ENCODE measurements at places on chromosomes 12 and 14.

- DNase-seq: no peak
Observed at GRCh38 chr14:52888839-52889838, 61.7 kb downstream of the FERMT2 start.

- no peak for DNase-seq
Observed at GRCh38 chr14:78593949-78594348, 423.8 kb downstream of the NRXN3 start.

DNA sequence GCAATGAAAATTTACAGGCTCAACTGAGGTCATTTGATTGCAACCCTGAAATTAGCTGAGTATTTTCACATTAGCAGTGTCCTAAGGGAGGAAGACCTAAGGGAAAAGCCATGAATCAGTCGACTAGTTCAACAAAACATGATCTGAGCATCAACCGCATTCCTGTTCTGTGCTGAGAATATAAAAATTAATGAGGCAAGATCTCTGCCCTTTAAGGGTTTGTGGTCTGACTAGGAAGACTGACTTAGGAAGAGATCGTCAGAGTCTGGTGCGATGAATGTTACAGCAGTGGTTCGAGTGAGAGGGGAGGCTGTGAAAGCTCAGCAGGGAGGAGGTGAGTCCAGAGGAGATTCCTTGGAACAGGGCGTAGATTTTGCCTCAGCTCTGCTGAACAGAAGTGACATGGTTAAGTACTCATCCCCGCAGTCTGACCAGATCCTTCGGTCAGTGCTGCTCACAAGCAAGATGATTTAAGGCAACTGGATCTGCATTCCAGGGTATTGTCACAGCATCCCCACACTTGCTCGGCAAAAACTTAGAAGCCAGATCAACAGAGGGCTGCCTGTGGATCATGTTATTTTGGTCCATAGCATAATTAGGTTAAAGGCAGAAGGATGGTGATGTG is 49.6 kb downstream of the BMAL2 start:
- no peak for DNase-seq

GRCh38 chr12:26853303-26854030 is 20.5 kb upstream of the ITPR2 start:
- DNase-seq: peak; percentile 78

DNA sequence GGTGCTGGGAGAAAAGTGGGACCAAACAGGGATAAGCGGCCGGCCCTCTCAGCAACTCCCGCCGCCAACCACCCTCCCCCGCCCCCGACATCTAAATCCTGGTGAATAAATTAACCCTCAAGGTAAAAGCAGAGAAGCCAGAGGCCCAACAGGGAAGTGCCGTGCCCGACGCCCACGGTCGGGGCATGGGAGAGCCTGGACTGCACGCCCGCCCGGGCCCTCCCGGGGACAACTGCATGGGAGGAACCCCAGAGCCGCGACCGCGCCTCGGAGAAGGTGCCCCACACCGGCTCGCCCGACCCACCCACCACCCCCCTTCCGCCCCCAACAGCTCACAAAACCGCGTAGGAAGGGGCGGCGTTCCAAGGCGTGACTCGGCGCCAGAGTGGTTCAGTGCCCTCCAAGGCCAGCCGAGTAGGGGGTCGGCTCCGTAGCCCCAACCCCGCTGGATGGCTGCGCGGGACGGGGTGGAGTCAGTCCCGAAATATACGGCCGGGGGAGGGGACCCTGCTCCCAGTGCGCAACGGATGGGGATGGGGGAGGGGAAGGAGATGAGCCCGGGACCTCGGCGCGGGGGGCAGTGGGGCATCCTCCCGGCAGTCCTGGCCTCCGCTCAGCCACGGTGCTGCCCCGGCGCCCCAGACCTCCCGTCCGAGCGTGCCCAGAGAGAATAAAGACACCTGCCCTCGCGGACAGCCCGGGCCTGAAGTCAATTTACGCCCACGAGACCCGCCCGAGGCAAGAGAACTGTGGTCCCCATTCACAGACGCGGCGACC is 732 bp downstream of the SLC25A29 start:
- DNase-seq: no peak

DNA sequence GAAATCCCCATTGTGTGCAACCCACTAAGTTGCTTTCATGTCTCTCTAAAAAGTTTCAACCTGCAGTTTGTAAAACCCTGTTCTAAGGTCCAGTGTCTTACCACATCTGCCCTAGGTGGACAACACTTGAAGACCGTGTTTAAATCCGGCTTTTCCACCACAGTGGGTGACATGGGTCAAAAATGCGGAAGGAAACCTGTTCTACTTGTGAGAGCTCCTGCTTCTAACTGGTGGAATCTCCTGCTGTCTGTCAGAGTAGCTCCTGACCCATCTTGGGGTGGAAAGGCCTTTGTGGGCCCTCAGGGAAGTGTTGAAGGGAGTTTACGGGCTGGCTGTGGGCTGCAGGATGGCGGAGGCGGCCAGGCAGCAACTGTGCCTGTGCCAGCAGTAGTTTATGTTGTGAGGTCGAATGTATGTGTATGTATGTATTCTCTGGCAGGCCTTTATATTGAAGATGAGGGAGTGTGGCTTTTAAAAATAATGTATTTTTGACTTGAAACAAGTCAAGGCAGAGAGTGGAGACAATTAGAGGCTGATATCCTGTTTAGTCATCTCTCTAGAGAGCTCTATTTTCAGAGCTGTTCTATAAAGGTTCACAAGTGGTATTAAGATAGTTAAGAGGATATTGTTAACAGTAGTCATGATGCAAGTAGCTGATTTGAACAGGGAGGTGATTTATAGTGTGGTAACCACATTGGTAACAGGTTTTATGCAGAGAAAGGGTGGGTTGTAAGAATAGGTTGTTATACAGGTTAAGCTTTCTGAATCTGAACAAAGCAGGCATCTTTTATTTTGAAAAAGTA is 67.0 kb downstream of the PRKCH start:
- DNase-seq: no peak

DNA sequence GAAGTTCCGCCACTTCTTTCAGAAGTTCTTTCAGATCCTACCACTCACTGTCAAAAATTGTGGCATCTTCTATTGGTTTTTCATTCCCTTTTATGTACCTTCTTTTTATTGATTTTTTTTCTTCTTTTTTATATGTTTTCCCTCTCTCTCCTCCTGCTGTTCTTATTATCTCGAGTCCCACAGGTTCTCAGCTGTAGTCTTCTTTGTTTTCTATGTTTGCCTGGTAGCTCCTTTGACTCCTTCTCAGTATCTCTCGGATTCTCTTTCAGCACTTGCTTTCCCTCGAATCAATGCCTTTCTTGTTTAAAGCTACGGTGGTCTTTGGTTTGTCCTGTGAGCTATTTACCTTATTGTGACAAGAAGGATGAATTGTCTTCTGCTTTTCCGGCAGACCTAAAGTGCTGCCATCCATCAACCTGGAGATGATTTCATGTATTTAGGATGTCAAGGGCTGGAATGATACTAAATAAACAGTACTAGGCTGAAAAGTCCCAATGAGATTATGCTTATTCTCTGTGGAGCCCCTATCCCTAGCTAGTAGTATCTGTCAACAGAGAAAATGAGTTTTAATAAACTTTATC is 541.7 kb downstream of the NOVA1 start:
- no peak for DNase-seq

- no peak for DNase-seq
Observed at GRCh38 chr12:49451468-49452259, 84.4 kb downstream of the SPATS2 start.

DNA sequence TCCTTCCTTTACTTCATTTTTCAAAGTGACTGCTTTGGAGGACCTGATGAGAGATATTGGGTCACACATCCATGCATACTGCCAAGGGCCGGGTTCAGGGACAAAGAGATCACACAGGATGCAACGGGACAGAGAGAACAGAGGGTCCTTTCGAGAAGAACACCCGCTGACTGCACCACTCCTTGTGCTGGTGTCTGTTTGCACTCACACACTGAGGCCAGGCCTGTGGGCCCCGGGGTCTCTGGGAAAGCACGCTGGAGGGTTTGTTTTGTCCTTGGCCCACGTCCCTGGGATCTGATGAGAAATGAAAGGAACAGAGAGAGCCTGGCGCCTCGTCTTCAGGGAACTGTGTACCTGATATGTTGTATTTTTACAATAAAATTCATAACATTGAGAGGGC is 42.2 kb downstream of the PAH start:
- DNase-seq: no peak

All from femur (tissue), 1 donor.